ENCODE measurements at places on chromosomes 6 and 20. TPM values are rescaled to one million over a fixed set of nuclear protein-coding genes. Genes with fewer than 3 reads are reported as not detected.

NOP56 gene
- total RNA-seq: 555 TPM

PACSIN1 gene
- 0.06 TPM for total RNA-seq

GNL1 gene
- 27.1 TPM for total RNA-seq

SLC22A16 gene
- total RNA-seq: not detected

MMP24 gene
- 35.6 TPM for total RNA-seq

TTLL9 gene
- total RNA-seq: not detected

GABRR2 gene
- total RNA-seq: not detected

HRH3 gene
- not detected for total RNA-seq

TMEM14A gene
- 31.2 TPM for total RNA-seq

BANF2 gene
- total RNA-seq: not detected

CNBD2 gene
- 5.3 TPM for total RNA-seq

TBXT gene
- total RNA-seq: not detected

C6orf15 gene
- total RNA-seq: 0.07 TPM

PBOV1 gene
- not detected for total RNA-seq

HLA-DOA gene
- total RNA-seq: 0.09 TPM

PXT1 gene
- total RNA-seq: not detected

ERVFRD-1 gene
- total RNA-seq: not detected

CENPW gene
- 37.7 TPM for total RNA-seq

CRISP3 gene
- total RNA-seq: not detected

DACT2 gene
- 0.06 TPM for total RNA-seq

SOX18 gene
- 1.9 TPM for total RNA-seq

NFATC2 gene
- total RNA-seq: 7.7 TPM

ELOVL4 gene
- total RNA-seq: 1.6 TPM

CFAP206 gene
- total RNA-seq: 0.31 TPM

AVP gene
- total RNA-seq: not detected

SIGLEC1 gene
- 0.02 TPM for total RNA-seq

NR2E1 gene
- 0.07 TPM for total RNA-seq

ADGRF4 gene
- 16.5 TPM for total RNA-seq

RAB44 gene
- 0.04 TPM for total RNA-seq

EYA2 gene
- 2.6 TPM for total RNA-seq

TP53TG5 gene
- not detected for total RNA-seq

MUC21 gene
- total RNA-seq: not detected

CST7 gene
- total RNA-seq: not detected

PDSS2 gene
- 5.4 TPM for total RNA-seq

CGAS gene
- total RNA-seq: 4.5 TPM

TGM3 gene
- total RNA-seq: 0.12 TPM

NCOA6 gene
- total RNA-seq: 24.6 TPM

MAPK14 gene
- total RNA-seq: 28.3 TPM

CTSZ gene
- total RNA-seq: 200 TPM

ZNF341 gene
- total RNA-seq: 2.6 TPM

IRF4 gene
- total RNA-seq: 0.24 TPM
